ENCODE measurements at places on chromosomes 7 and 10.

DNA sequence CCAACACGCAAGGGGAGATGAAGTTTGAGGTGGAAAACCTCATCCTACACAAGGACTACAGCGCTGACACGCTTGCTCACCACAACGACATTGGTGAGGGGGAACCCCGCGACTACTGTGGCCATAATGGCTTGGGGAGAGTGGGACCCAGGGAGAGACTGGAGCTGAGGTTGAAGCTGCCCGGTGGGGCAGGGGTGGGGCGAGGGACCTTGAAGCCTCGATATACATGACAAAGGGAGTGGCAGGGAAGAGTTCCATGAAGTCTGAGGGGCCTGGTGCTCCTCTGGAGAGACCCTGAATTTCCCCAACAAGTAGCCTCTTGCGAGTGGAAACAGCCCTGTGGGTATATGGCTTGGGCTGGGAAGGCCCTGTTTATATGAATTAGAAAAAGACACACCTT, 3.1 kb downstream of the PLAU start:
- peaks cover 30% of the 10 kb centered on the region for H3K27me3 ChIP-seq
- no peak overlapping the region for H3K4me3 ChIP-seq
- DNase-seq: no peak
- no peak overlapping the region for H3K27ac ChIP-seq
- H3K4me1 ChIP-seq: peaks cover 33% of the 10 kb centered on the region

DNA sequence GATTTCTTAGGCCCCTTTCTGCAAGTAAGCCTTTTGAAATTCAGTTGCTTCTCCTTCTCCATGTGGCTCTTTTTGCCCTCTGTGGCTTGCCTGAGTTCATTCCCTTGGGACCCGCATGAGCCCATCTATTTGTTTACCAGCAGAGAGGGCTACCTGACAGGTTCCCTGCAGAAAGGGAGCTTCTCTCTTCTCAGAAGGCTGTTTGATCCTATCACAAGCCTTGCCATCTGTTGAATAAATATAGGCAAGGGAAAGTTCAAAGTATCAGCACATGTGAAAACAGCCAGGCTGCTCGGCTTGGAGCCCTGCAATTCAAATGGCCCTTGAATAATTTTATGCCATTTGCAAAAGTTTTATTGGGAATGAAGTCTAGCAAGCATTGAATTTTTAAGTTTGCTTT, 720.2 kb upstream of the FZD8 start:
- no peak for DNase-seq
- no peaks in the 10 kb centered on the region for H3K36me3 ChIP-seq
- H3K4me3 ChIP-seq: no peak overlapping the region

- peaks cover 24% of the 10 kb centered on the region for H3K27me3 ChIP-seq
- no peak overlapping the region for H3K27ac ChIP-seq
- no peaks in the 10 kb centered on the region for H3K4me1 ChIP-seq
- no peaks in the 10 kb centered on the region for H3K36me3 ChIP-seq
- H3K4me3 ChIP-seq: no peak overlapping the region
Measured at GRCh38 chr10:8590518-8590917, 536.0 kb downstream of the GATA3 start.

DNA sequence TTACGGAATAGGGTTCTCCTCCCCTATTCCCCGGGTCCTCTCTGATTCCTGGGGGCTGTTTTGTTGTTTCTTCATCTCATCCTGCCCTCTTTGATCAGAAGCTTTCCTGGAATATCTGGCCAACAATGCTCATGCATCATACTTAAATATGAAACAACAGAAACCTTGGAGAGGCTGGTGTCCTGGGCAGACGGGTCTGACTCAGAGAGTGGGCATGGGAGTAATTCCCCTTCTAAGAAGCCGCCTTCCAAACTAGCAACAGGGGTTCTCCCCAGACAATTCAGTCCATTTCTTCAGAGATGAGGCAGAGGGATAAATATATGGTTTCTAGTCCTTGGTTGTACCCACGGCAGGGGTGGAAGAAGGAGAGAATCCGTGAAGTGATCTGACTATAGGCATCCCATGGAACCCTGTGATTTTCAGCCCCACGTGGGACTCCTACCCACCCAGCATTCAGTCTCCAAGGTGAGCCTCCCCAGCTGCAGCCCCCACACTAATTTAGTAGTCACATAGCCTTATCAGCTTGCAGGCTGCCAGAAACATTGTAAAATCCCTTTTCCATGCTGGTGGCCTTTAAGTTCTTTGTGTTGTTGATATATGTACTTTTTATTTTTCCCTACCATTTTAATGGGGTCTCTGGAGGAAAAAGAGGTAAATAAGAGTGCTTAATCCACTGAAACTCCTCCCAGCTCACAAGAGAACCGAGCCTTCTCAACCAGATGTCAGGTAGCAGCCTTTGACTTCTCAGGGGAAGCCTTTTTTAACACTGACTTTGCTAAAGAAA, 119.2 kb downstream of the SFMBT2 start:
- DNase-seq: no peak
- H3K27me3 ChIP-seq: no peaks in the 10 kb centered on the region
- no peaks in the 10 kb centered on the region for H3K36me3 ChIP-seq
- H3K4me3 ChIP-seq: no peak overlapping the region
- H3K27ac ChIP-seq: peak overlapping the region; percentile 17

DNA sequence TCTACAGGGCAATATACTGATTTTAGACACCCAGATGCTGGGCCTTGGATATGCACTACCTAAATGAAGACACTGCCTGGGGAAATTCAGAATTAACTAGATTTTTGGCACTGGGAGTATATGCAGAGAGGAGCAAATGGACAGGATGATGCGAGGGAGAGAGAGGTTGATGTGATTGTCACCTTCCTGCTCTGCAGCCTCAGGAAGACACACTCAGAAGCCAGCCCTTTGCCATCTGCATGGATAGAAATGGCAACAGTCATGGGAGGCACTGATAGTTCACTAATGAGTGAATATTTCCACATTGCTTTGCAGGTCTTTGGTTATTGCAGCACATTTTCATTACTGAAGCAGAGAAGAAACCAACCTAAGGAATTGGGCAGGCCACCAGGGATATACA, 397.2 kb upstream of the NFE2L3 start:
- no peaks in the 10 kb centered on the region for H3K4me1 ChIP-seq
- no peak overlapping the region for H3K4me3 ChIP-seq
- H3K27me3 ChIP-seq: peaks cover 2% of the 10 kb centered on the region

- H3K27me3 ChIP-seq: peaks cover 5% of the 10 kb centered on the region
- no peak overlapping the region for H3K4me3 ChIP-seq
- no peak for DNase-seq
- no peaks in the 10 kb centered on the region for H3K4me1 ChIP-seq
- no peak overlapping the region for H3K27ac ChIP-seq
Measured at GRCh38 chr10:33193701-33194521, 140.6 kb downstream of the NRP1 start.

GRCh38 chr7:129865093-129865924, 87.5 kb downstream of the UBE2H start:
- H3K27me3 ChIP-seq: no peaks in the 10 kb centered on the region
- no peaks in the 10 kb centered on the region for H3K36me3 ChIP-seq
- H3K27ac ChIP-seq: no peak overlapping the region
- peaks cover 48% of the 10 kb centered on the region for H3K4me1 ChIP-seq
- H3K4me3 ChIP-seq: no peak overlapping the region

DNA sequence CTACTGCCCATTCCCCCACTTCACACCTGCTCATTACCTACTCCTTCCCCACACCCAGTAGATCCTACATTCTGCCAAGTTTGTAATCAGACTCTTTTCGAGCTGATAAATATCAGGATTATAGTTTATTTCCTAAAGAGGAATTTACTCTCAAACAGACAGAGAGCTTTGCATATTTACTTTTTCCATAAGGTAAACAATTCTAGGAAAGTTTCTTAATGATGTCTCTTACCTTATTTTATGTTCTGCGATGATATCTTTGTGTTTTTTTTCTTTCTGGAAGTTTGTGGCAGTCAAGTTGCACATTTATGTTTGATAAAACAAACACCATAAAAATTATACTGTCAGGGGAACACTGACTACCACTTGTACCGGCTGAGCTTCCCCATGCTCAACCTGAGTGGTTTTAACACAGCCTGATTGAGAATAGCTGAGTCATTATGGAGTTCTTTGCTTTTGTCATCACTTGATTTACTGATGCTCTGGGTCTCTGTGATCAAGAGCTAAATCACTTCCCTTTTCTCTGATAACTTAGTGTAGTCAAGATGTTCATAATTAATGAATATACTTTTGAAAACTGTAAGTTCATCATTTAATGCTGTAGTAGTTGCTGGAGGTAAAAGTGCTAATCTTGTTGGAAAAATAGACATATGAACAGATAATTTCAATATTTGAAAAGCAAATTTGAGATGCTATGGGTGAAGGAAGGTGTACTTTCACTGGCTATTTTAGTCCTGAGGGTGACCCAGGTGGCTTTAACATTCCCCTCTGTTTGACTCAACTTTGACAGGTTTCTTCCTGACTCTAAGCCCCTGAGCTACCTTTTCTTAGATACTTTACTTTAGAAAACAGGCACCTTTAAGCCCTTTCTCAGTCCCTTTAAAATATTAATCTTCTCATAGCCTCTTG, 1034.5 kb upstream of the LRRTM3 start:
- H3K4me3 ChIP-seq: no peak overlapping the region
- no peak for DNase-seq
- no peaks in the 10 kb centered on the region for H3K4me1 ChIP-seq
- H3K27me3 ChIP-seq: no peaks in the 10 kb centered on the region

DNA sequence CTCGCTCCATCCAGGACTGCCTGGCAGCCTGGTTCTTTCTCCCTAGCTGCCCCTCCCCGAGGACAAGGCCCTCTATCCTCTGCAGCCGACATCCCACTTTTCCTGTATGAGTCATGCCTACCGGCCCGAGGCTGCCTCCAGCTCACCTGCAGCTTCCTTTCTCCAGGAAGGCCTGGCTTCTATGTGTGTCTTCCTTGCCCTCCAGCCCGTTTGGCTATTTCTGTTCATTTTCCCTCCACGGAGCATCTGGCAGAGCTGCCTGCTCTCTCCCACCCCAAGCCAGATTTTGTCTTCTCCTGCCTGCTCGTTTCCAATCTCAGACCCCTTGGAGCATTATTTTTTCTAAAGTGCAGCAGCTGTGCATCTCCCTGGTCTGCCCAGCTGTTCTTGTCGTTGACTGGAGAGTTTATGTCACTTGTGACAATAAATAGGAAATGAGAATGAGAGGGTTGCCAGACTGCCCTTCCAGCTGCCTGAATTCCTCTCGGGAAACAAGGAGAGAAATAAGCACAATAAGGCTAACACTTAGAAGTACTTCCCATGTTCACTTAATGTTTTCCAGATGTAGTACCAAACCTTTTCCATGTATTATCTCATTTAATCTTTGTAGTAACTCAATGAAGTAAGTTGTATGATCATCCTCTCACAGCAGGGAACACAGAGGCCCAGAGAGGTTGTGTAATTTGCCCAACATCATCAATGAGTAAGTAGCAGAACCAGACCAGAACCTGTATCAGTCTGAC, 19.7 kb downstream of the UBTD1 start:
- peaks cover 13% of the 10 kb centered on the region for H3K27me3 ChIP-seq
- no peaks in the 10 kb centered on the region for H3K36me3 ChIP-seq
- DNase-seq: no peak
- H3K4me3 ChIP-seq: no peak overlapping the region

DNA sequence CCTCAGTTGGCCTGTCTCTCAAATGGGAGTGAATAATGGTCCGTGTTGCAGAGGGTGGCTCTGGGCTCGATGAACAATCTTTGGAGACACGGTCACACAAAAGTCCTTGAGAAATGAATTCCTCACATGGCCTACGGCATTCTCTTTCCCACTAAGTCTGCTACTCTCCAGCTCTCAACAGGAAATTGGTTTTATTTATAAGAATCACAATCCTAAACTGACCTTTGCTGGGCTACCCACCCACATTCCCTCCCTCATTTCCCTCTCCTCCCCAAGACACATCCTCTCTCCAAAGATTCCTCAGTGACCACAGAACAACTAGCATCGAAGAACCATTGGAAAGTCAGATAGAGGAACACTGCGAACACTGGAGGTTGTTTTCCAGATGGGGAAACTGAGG, 4.7 kb downstream of the AFAP1L2 start:
- H3K4me3 ChIP-seq: no peak overlapping the region
- peaks cover 10% of the 10 kb centered on the region for H3K4me1 ChIP-seq
- DNase-seq: no peak
- no peak overlapping the region for H3K27ac ChIP-seq

- H3K36me3 ChIP-seq: no peaks in the 10 kb centered on the region
- H3K27me3 ChIP-seq: no peaks in the 10 kb centered on the region
- no peak overlapping the region for H3K27ac ChIP-seq
Measured at GRCh38 chr7:103609778-103610177, 163.8 kb upstream of the SLC26A5 start.

GRCh38 chr10:97075961-97076525, 109.7 kb downstream of the SLIT1 start:
- H3K36me3 ChIP-seq: no peaks in the 10 kb centered on the region
- H3K4me3 ChIP-seq: no peak overlapping the region
- no peak overlapping the region for H3K27ac ChIP-seq
- peaks cover 4% of the 10 kb centered on the region for H3K4me1 ChIP-seq
- H3K27me3 ChIP-seq: peaks cover 28% of the 10 kb centered on the region

DNA sequence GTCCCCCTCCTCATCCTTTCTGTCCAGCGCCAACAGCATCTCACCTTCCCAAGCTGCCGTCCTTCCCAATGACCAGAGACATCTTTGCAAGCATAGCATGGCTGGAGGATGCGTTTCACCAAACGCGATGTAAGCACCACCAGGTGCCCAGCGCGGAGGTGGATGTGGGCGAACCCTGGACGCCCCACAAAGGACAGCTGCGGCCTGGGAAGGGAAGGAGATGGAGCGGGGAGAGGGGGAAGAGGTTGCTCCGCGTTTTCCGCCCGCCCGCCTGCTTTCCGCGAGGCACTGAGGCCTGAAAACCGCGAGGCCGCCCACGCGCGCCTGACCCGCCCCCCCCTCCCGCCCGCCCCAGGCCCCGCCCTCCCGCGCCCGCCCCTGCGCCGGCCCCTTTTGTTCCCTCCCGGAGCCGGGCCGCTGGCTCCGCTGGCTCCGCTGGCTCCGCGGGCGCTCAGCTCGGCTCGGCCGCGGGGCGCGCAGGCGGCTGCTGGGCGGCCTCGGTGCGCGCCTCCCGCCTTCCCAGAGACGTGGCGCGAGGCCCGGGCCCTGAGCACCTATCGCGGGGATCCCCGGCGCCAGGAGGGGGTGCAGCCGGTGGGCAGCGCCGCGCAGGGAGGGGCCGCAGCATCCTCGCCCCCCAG, at the start of gene CLIP2:
CLIP2 (plus strand) TSS at position 390 of the 641 bp plus-strand sequence. CDS start 28,140 bp downstream, outside the sequence.
- H3K4me3 ChIP-seq: peak within 1 kb of the TSS; percentile 88
- H3K27me3 ChIP-seq: no peaks in the 10 kb centered on the region
- H3K36me3 ChIP-seq: no peaks in the 10 kb centered on the region
- peaks cover 33% of the 10 kb centered on the region for H3K4me1 ChIP-seq
- DNase-seq: peak; percentile 85

GRCh38 chr7:585229-585711, 65.6 kb upstream of the PDGFA start:
- DNase-seq: no peak
- H3K27me3 ChIP-seq: no peaks in the 10 kb centered on the region
- peaks cover 12% of the 10 kb centered on the region for H3K36me3 ChIP-seq
- peaks cover 19% of the 10 kb centered on the region for H3K4me1 ChIP-seq
- no peak overlapping the region for H3K27ac ChIP-seq

DNA sequence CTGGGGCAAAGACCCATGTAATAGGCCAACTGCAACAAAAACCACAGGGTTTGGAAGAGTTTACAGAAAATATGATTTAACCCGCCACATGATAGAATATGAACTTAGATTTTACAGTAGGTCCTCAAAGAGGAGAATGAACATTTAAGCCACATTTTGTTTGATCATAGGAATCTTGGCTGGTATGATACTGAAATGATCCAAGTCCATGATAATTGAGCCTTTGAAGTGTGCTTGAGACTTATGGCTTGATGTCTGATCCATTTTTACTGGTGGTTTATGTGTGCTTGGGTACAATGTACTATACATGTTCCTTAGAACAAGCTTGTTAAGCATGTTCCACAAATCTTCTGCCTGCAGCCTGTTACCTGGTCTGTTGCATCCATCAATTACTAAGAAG, 41.8 kb upstream of the PDSS1 start:
- no peak overlapping the region for H3K27ac ChIP-seq
- no peaks in the 10 kb centered on the region for H3K4me1 ChIP-seq
- H3K27me3 ChIP-seq: peaks cover 40% of the 10 kb centered on the region
- H3K36me3 ChIP-seq: no peaks in the 10 kb centered on the region

All from natural killer cell treated with Interleukin-12 subunit alpha and Interleukin-12 subunit beta and Interleukin-15 and Interleukin-18, amount 100 ng/mL, for 72 hours (primary cell).